Sciatic nerve (tissue), 2 donors: ENCODE measurements at places on chromosomes 4 and X. TPM values are rescaled to one million over a fixed set of nuclear protein-coding genes. Genes with fewer than 3 reads are reported as not detected.

DNA sequence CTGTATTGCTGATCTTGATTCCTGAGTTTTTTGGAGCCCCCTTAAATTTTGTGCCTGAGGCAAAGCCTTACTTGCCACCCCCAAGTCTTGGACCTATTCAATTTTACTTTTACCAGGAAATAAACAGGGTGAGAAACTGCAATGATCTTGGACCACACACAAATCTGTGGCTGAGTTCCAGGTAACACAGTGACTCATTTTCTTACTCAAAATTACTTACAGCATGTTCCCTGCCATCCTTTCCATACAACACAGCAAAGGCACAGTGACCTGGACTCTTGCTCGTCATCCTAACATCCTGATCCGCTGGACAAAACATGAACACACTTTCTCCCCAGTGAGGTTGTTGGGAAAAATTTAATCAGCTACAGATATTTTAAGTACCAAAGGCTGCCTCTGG, 60.7 kb upstream of the S100G start:
- DNase-seq = no peak

DNA sequence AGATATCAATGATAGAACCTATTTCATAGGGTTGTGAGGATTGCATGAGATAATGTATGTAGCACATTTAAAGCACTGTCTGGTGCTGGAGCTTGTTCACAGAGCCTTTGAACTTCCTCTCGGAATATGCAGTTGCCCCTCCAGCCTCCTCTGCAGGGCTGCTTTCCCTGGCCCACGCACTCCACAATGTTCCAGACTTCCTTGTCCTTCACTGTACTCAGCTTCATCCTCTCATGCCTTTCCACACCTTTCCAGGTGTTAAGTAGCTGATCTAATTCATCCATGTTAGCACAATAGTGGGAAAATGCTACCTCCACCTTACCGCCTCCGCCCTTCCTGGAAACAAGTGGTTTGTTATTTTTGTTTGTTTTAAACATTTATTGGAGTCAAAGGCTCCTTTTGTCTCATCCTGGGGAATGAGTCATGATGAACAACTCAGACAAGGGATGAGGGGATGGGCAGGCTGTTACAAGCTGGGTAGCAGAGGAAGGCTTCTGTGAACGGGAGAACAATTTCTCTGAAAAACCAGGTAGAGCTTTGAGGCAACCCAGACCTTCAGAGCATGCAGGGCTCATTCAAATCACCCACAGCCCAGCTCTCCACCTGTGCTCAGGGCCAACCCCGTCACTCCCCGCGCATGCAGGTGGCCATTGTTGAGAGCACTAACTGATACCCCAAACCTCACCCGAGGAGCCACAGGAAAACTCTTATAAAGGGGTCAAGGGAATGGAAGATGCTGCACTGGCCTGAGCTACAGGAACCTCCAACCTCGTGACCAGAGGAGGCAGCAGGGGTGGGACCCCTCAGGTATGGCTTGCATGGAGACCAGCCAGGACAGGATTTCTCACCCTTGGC, 84.9 kb upstream of the TBL1X start:
- DNase-seq = no peak

DNA sequence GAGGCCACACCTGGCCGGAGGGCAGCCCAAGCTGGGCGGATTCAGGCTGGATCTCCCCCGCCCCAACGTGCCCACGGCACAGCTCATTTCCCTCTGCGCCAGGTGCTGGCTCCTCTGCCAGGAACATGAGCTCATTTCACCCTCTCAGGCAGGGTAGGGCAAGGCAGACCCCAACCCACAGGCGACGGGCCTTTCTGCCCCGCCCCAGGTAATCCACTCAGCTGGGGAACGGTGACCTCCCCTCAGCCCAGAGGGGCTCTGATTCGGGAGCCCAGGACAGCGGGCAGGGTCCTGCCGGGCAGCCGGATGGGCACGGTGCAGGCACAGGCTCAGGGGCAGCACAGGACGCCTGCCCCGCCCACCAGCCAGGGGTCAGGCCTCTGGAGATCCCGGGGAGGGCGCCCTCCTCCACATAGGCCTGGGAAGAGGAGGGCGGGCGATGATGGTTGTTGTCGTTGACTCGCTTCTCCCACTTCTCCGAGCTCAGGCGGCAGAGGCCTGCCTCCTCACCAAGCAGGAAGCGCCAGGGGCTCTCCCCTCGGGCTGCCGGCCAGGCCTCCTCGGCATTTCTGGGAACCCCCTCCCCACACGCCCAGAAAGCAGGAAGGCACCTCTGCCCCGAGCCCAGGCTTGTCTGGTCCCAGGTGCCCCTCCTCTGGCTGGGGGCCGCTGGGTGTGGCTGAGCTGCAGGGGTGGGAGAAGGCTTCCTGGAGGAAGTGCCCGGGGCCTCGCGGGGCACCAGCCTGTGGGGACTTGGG, 31.1 kb downstream of the TACC3 start:
- no peak for DNase-seq

GRCh38 chrX:18620349-18620748, 51.6 kb downstream of the RS1 start:
- no peak for DNase-seq

GRCh38 chr4:158936238-158936637, 166.6 kb upstream of the RAPGEF2 start:
- DNase-seq = no peak

DNA sequence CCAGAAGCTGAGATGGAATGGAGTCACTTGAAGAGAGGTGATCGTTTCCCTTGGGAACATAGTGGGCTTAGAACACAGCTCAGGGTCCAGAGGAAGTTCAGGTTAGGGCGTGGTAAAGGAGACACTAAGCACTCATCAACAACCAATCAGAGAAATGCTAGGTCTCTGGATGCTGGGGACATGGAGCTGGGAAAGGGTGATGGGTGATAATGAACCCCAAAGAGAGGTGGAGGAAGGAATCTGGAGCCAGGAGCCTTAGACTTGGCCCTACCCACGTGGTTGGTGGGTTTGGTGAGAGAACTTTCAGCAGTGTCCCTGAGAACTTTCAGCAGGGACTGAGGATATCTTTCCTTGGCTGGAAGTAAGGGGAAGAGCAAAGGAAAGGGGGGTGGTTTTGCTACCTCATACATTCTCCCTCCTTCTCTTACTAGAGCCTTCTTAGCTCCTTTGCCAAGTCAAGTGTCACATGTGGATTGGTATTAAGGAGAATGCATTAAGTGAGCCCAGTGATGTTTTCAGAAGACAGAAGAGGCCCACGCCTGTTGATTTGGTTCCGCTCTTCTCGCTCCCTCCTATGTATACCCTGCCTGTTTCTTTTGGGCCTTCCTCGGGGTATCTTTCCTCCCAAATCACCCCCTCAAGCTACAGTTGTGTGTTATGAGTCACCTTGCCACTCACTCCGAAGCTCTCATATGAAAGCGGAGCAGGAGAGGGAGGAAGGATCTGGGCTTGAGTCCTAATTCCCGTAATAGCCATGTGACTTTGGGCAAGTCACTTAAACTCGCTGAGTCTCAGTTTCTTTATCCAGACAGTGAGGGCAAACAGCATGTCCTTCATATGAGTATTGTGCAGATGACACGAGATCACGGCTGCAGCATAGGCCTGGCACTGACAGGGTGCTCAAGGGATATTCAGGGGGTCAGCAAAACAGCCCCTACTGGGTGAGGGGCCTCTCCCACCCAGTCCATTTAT, 63.1 kb downstream of the TSC22D3 start:
- no peak for DNase-seq

DNA sequence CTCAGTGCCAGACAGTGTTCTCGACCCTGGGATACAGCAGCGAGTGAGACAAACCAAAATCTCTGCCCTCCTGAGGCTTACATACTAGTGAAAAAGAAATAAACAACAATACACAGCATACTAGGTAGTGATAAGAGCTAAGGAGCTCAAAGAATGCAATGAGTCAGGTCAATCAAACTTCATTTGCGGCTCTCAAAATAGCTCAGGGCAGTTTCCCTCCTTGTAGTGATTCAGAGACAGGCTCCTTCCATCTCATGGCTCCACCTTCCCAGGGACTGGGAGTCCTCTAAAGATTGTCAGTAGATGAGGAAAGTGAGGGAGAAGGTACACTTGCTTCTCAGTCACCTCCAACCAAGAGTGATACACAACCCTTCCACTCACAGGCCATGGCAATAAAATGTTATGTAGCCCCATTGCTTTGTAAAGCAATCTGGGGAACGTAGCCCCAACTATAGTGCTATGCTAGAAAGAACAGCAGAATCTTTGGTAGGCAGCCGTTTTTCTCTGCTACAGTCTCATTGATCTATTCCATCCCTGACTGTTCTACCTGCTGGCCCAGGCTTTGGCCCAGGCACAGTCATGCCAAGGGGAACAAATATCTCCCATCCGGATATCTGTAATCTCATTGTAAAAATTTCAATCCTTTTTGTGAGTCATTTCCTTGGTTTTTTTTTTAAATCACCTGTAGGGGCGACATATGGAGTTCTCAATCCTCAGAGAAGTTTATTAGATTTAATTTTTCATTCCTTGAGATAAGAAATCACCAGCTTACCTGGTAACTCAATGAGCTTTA, 183.1 kb upstream of the S100G start:
- DNase-seq = no peak

GRCh38 chr4:7390336-7390735, 44.4 kb downstream of the PSAPL1 start:
- DNase-seq = peak; percentile 43

- DNase-seq = no peak
Observed at GRCh38 chrX:39418731-39419638, 617.7 kb downstream of the MID1IP1 start.

GRCh38 chrX:65985922-65986588, 53.8 kb downstream of the VSIG4 start:
- no peak for DNase-seq

- peak; percentile 40 for DNase-seq
Observed at GRCh38 chr4:79917246-79917645, 155.8 kb downstream of the ANTXR2 start.

- no peak for DNase-seq
Observed at GRCh38 chrX:151977923-151978322, 3.4 kb upstream of the GABRE start.

GRCh38 chrX:2664502-2664901, 26.6 kb upstream of the CD99 start:
- no peak for DNase-seq

DNA sequence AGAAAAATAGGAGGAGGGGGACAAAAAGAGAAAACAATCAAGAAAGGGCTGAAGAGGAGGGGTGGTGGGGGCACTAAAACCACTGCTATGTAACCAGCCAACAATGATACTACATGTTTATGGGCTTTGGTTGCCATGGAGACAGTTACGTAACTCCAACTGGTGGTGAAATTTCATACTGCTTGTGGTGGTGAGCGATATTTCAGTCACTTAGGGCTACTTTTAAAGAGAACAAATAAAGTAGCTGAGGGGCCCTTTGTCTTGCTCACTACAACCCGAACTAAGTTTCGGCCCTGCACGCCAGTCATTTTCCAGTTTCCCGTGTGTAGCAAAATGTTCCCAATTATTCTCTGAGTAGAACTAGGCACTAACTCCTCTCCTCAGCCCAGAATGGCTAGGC, 275.2 kb upstream of the EDA2R start:
- no peak for DNase-seq

GRCh38 chr4:16031546-16032395, 52.1 kb downstream of the PROM1 start:
- no peak for DNase-seq

GRCh38 chr4:24683116-24683515, 98.8 kb upstream of the DHX15 start:
- DNase-seq = no peak

Gene CACNA1F
- total RNA-seq = 0.22 TPM

Gene TLR10
- 1.6 TPM for total RNA-seq

Gene FATE1
- 0.36 TPM for total RNA-seq

Gene FDCSP
- not detected for total RNA-seq

Gene FAM9C
- not detected for total RNA-seq

Gene PARM1
- total RNA-seq = 9.1 TPM
